Substantia nigra (tissue), 51 donors: ENCODE measurements at places on chromosomes 6 and 20.
A peak's percentile ranks its signal among the peaks of the same experiment; 100 is the strongest.

DNA sequence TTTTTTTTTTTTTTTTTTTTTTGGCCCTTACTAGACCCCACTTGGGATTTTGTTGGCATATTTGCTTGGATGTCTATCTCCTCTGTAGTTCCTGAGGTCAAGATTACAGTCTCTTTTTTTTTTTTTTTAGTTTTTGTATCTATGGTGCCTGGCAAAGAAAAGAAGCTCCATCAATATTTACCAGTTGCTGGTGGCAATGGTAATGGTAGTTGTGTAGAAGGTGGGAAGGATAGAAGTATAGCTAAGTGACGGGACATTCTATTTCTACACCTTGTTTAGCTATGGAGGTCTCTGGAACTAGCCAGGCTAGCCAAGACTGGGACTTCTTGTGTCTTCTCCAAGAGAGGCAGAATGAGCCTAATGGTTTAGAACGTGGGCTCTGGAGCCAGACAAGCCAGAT lies 42.2 kb upstream of the TNFAIP3 start:
- no peak for DNase-seq

GRCh38 chr20:25214426-25214790 lies 18.9 kb downstream of the ENTPD6 start:
- no peak for DNase-seq

DNA sequence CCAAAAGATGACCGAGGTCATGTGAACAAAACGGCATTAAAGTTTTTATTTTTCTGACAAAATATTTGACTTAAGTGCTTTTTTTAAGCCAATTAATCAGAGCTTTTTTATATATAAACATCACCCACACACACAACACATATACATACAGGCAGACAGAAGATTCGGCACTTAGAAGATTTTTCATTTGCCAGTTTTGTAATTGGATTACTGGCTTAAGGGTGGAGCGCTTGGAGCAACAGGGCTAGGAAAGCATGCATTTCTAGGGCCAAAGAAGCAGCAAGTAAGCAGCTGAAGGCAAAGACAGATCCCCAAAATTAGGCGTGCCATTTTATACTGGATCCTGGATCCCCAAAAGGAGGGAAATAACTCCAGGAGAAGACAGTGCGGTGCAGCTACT lies 30.3 kb downstream of the SAMD5 start:
- no peak for DNase-seq

GRCh38 chr6:25458485-25458884 lies 179.3 kb downstream of the CARMIL1 start:
- no peak for DNase-seq

DNA sequence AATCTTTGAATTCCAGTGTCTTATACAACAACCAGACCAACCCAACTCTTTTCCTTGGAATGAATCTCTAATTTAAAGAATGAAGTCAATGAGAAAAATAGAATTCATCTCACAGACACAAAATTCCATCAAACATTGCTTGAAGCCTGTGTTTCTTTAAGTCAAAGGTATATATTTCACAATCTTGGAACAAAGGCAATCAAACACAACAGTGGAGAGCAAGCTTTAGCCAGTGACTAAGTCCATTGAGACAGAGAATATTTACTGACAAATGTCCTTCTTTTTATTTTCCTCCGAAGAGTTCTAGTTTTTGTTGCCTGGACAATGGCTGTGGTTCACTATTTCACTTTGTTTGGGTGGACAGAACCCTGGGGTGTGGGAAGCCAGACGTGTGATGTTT lies 35.8 kb downstream of the MEP1A start:
- DNase-seq = no peak

GRCh38 chr6:108211671-108212070 lies 45.8 kb downstream of the NR2E1 start:
- DNase-seq = no peak

DNA sequence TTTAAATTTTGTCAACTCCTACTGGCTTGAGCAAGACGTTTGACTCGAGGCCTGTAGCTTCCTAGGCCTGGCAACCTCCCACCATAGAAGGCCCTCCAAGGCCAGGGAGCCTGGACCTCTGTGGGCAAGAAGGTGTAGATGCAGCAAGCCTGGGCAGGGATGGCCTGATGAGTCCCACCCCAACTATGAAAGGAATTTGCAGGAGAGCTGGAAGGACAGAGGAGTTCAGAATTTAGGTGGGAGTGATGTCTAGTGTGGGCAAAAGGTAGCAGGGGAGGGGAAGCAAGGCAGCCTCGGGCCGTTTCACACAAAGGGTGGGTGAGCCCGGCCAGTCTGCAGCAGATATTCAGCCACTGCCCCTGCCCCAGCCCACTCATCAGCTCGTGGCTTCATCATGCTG lies 245.2 kb downstream of the CDH26 start:
- DNase-seq = no peak

GRCh38 chr6:57097596-57097995 lies 7.6 kb downstream of the ZNF451 start:
- no peak for DNase-seq

- DNase-seq = no peak
Measured at GRCh38 chr6:162528538-162528937, 199.0 kb downstream of the PRKN start.

GRCh38 chr6:33874136-33874760 lies 70.4 kb upstream of the MLN start:
- DNase-seq = no peak

DNA sequence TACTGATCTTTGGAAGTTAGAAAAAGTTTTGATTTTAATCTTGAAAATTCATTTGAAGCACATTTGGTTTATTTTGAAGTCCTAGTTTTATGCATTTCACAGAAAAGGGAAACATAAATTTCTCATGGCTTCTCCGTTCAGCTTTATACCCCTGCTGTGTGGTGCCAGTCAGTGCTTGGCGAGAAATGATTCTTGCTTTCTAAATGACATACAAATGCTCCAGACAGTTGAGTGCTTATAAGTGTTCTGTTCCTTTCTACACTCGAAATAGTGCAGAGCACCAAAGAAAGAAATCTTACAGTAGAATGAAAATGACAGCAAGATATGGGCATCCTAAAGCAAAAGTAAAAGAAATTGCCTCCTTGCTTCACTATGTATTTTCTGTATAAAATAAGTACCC lies 9.0 kb upstream of the ZNF292 start:
- DNase-seq = no peak

DNA sequence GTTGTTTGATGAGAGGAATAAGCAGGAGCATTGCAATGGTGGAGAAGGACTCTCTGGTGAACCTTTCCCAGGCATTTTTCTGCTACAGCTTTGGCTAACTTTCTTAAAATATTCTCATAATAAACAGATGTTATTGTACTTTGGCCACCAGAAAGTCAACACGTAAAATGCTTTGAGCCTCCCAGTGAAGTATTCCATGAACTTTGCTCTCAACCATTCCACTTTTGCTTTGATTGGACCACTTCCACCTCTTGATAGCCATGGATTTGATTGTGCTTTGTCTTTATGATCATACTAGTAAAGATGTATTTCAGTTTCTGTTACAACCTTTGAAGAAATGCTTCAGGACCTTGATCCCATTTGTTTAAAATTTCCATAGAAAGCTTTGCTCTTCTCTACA lies 241.1 kb downstream of the TENT5A start:
- no peak for DNase-seq

GRCh38 chr6:37860226-37860839 lies 40.8 kb downstream of the ZFAND3 start:
- peak; percentile 2 for DNase-seq

- no peak for DNase-seq
Measured at GRCh38 chr6:50966532-50966931, 147.9 kb downstream of the TFAP2B start.

GRCh38 chr6:120198033-120198432 lies 848.5 kb upstream of the MAN1A1 start:
- no peak for DNase-seq

DNA sequence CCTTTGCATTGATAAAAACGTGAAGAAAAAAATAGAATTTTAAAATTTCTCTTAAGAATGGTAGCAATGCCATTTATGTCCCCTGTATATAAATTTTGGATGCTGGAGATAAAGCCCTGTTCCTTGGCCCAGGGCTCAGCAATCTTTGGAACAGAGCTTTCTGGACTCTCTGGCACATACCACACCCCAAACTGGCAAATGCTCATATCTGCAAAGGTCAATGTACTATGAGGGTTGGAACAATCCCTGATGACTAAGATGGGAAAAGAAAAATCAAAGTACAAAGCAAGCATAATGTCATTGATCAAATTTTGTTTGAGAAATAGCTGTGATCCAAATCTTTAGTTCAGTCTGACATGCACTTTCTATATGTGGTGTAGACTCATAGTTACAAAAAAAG lies 158.1 kb upstream of the HCRTR2 start:
- DNase-seq = no peak

DNA sequence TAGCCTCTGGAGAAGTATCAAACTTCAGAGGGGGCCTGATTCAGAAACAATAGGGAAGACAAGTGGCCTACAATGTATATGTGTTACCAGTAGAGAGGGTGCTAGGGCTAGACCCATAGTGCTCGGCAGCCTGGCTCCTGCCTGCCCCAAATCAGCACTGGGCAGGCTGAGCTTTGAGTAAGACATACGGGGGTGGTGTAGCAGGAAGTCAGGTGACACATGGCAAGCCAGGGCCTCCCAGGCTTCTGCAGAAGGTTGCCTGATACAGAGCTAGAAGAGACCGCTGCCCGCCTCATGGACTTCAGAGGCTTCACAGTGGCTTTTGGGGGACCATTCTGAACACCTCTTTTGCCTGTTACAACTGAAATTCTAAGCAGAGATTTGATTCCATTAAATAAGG lies 43.4 kb downstream of the RALY start:
- no peak for DNase-seq

- DNase-seq = no peak
Measured at GRCh38 chr6:29751480-29751879, 28.2 kb downstream of the HLA-F start.

GRCh38 chr6:82298012-82298411 lies 50.5 kb upstream of the IBTK start:
- DNase-seq = no peak

- no peak for DNase-seq
Measured at GRCh38 chr6:4270001-4270400, 134.6 kb upstream of the ECI2 start.

- DNase-seq = peak; percentile 27
Measured at GRCh38 chr6:136550045-136550329, 235 bp downstream of the MAP7 start.
